ENCODE measurements at places on chromosomes 7 and 10.

- DNase-seq, result no peak
Measured at GRCh38 chr7:129886167-129886817, 66.5 kb downstream of the UBE2H start.

- no peak for DNase-seq
Measured at GRCh38 chr7:53983480-53983879, 558.7 kb upstream of the VSTM2A start.

GRCh38 chr7:95619921-95620320 is 23.6 kb upstream of the PDK4 start:
- no peak for DNase-seq

GRCh38 chr7:106589198-106589879 is 71.6 kb downstream of the CCDC71L start:
- no peak for DNase-seq

DNA sequence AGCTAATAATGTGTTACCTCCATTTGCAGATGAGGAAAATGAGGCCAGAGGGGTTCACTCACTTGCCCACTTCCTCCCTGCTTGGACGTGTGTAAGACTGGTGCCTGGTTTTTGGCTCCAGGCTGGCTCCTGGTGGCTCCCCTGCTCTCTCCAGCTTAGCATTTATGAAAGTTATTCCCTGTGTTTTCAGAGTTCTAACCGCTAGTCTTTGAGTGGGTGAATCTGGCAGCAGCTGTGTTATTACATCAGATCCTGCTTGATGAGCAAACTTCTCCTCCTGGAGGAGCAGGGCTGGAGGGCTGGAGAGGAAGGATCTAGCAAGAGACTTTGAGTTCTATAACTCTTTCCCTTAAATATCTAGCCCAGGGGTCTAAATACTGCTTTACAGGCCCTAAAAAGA is 80.9 kb upstream of the AGBL3 start:
- no peak for DNase-seq

DNA sequence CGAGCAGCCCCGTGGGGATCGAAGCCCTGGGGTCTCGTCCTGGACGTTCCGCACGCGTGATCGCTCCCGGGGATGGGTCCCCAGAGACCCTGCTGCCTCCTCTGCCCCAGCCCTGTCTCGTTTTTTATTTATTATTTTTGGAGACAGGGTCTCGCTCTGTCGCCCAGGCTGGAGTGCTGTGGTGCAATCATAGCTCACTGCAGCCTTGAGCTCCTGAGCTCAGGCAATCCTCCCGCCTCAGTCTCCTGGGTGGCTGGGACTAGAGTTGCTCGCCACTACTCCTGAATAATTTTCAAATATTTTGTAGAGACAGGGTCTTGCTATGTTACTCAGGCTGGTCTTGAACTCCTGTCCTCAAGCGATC is 319 bp upstream of the STX1A start:
- no peak for DNase-seq

DNA sequence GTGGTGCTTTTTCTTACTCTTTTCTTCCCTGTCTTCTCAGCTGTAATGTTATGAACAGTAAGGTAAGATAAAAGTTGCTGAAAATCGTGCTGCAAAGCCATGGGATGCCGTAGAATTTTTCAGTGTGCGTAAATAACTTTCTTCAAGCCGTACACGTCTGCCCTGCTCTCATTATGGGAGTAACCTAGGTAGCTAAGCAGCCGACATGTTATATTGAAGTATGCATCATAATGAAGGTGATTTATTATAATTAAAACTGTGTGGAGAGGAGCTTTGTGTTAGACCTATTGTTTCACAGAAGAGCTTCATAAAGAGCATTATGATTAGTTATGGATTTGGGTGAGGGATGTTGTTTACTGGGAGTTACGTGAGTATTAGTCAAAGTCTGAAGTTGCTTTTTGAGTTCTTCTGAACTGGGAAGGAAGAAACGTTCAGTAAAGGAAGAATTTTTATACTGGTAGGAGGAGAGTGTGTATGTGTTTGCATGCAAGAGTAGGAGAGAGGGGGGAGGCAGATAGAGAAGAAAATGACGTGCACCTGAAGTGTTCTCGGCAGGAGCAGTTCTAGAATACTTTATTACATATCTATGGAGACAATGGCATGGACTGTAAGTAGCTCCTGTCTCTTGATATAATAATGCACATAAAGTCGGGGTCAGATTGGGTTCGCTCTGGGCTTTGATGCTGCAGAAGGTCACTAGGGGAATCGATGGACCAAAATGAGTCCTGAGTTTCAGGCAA is 56.3 kb downstream of the POU6F2 start:
- DNase-seq, result no peak

GRCh38 chr10:110141185-110141584 is 66.2 kb upstream of the MXI1 start:
- DNase-seq, result no peak

- no peak for DNase-seq
Measured at GRCh38 chr7:155382802-155383171, 75.1 kb upstream of the EN2 start.

DNA sequence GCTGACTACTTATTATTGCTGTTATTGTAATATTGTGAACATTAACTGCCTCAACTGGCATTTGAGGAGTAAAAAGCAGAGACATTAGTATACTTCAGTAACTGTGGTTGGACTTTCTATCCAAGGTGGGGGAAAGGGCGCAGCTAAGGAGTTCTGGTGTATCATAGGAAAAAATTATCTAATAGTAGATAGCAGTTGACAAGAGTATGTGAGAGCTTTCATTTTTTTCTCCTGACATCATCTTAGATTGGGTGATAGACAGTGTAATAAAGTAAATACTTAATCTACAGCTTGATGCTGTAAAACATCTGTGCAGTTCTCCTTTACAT is 68.9 kb downstream of the PHTF2 start:
- DNase-seq, result no peak

DNA sequence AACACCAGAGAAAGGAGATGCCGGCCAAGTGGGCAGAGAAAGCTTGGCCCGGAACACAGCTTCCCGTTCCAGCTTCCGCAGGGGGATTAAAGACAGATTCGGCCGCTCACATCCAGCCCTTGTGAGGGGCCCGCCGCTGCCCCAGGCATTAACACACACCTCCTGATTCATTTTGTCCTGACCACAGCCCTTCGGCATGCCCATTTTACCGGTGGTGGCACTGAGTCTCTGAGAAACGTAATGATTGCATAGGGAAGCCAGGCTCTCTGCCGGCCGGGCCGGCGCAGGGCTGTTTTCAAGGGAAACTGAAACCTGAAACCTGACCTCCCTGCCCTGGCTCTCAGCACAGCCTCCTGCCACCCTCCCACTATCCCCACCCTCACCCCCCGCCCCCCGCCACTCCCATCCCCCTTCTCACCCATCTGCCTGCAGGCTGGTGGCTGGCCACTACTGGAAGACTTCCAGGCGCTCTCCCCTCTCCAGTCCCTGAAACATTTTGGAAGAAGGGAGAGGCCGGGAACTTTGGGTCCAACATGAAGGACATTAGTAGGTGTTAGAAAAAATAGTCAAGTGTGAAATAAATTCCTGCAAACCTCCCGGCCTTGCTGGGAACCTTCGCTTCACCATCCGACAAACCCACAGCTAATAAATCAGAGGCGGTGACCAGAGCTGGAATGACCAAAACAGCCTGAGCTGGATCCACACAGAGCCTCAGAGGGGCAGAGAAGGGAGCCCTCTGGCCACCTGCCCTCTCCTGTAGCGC is 83.5 kb upstream of the CUX1 start:
- DNase-seq, result no peak

DNA sequence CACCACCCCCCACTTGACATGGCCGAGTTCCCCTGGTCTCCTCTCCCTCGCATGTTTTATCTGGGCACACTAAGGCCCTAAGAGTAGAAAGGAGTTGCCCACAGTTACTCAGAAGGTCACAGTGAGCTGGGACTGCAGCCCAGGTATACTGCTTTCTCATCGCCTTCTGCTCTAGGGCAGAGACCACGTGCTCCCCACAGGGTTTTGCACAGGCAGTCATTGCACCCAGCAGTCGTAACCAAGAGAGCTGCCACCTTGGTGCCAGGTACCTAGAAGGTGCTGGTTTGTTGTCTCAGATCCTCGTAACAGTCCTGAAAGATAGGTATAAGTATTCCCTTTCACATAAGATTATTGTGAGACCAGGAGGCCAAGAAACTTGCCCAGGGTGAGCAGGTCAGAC is 1.8 kb downstream of the MINDY4 start:
- DNase-seq, result no peak

- DNase-seq, result no peak
Measured at GRCh38 chr7:149321978-149322541, 60.1 kb downstream of the ZNF783 start.

- no peak for DNase-seq
Measured at GRCh38 chr7:19146699-19147098, 1.5 kb upstream of the FERD3L start.

GRCh38 chr10:103980288-103980906 is 13.5 kb downstream of the SLK start:
- DNase-seq, result no peak

All from germinal center (tissue), 1 donor.